ENCODE measurements at places on chromosomes 11 and 22.

DNA sequence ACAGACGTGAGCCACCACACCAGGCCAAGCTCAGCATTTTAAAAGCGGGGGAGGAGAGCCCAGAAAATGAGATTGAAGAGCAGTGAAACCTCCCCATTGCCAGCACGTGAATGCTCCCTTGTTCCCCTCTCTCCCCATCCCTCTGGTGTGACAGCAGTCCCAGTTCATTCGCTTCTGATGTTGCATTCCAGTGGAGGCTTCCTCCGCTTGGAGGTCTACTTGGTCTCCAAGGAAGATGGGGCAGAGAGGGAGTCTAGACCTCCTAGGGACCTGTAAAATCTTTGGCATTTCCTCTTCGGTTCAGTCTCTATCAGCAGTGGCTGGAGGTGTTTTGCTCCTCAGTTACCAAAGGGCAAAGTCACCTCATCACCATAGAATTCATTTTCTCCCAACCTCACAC, 30.2 kb upstream of the EP300 start:
- DNase-seq: no peak

GRCh38 chr22:50218996-50219727, 18.4 kb downstream of the SELENOO start:
- no peak for DNase-seq

DNA sequence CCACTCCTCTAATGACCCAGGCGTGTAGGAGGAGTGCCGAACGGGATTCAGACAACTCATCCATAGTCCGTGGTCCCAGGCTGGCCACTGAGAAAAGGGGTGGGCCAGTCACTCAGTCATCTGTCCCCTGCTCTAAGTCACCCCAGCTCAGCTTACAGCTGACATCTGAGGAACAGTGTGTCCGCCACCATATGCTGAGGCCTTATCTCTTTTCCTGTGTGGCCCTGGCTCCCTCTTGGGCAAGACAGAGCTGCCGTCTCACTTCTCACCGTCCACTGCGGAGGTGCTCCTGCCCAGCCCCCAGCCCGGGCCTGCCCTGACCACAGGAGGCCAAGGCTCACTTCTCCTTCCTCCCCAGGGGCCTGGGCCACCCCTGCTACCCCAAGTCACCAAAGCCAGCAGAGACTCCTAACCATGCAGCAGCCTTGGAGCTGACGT, 6.8 kb downstream of the CCDC86 start:
- no peak for DNase-seq

- DNase-seq: no peak
Measured at GRCh38 chr11:79371152-79371551, 69.7 kb downstream of the TENM4 start.

DNA sequence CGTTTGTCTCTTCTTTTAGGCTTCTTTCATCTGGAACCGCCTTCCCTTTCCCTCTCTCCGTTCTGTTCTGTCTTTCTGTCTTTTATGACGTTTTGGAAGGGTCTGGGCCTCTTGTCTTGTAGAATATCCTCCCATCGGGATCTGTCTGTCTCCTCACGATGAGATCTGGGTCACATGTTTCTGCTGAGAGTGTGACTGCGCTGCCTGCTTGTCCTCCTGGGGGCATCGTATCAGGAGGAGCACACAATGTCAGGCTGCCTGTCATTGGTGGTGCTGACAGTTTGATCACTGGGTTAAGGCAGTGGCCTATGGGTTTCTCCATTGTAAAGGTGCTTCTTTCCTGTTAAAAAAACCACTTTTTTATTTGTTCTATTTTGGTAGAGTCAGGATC, 60.4 kb upstream of the PARVG start:
- no peak for DNase-seq

DNA sequence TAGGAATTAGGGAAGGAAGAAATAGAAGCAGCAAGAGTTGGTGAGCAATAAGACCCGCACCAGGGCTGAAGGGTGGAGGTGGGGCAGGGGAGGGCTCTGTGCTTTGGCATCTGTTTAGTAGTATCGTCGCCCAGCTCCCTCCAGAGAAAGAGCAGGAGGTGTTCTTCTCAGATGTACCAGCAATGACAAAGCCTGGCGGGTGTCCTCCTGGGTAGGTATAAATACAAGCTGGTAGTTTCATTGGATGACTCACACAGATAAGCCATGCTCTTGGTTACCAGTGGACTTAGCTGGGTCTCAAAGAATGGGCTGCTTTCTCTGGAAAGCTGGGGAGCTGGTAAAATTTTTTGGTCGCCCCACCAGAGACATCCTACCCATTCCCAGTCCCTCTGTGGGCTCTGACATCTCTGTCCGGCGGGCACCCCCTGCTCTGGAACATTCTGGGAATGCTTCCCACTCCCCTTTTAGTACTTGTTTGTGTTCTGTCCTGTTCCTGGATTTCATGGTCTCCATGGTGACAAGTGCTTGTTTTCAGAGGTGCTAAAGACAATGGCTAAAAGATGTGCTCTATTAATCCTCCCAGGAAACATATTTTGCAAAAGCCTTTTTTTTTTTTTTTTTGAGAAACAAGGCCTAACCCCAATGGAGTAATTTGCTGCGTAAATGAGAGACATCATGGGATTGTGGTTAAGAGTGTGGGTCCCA, 15.4 kb upstream of the TUBA8 start:
- no peak for DNase-seq

DNA sequence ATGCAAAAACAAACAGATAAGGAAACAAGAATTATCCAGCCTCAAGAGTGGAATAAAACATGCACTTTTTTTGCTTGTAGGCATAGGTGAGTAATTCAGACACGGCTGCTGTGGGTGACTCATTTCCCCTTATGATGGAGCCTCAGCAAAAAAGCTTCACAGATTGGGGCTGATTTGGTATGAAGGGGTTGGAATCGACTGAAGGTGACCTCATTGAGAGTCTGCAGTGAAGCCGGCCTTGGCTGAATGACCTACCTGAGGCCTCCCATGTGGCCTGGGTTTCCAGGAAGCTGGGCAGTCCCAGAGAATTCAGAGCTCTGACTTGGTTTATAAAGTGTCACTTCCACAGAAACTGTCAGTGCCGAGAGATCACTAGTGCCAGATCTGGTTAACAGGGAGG, 34.2 kb upstream of the VPREB1 start:
- peak; percentile 81 for DNase-seq

DNA sequence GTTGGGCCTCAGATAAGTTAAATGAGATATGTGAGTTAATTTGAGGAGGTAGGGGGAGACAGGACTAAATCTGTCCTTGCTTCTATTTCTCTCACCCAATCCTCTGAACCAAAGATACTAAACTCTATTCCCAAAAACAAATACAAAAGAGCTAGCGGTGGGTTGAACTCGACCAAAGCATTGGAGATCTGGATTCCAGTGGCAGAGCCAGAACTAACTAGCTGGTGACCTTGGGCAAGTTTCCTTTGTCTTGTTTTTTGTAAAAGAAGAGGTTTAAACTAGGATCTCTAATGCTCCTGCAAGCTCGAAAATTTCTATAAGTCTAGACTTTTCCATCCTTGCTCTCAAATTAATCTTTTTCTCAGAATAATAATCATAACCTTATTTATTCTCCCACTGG, 1.5 kb downstream of the ME3 start:
- DNase-seq: no peak

DNA sequence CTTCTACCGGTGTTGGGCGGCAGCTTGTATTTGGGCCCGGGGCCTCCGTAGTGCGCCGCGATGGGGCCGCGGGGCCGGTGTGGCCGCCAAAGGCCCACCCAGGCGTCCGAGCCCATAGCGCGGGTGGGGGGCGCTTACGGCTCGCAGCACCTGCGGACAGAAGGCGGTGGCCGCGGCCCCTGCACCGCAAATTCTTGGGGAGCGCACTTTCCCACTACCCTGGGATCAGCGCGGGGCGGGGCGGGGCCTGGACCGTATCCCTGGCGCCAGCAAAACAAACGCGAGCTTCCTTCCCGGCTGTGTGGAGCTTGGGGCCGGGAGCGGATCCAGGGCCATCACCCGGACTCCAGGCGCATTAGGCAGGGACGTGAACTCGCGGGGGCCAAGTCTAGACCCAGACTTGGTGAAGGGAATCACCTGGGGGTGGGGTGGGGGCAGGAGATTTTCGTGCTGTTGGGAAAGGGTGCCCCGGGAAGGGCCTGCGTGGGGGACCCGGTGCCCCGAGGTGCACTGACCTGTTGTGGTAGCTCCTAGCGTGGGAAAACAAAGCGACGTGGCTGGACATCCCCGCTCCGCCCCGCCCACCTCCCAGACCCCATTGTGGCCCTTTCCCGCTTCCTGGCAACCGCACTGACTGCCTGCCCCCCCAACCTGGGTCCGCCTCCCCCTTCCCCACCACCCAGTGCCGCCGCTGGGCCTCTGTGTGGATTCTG, 2.3 kb upstream of the TYMP start:
- peak; percentile 67 for DNase-seq

DNA sequence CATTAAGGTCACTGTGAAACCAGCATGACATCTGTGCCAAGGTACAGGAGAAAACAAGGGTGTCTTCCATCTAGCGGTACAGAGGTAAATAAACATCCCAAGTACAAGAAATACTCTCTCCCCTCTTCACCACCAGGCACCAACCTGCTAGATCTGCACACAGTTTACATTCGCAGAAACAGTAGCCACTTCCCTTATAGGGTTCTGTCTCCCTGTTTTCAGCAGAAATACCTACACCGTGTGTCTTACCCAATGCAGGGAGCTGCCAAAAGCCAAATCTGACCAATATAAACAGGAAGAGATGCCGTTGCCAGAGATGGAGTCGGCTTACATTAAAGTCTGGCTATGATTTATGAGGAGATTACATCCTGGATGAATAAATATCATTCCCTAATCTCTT, 1.2 kb downstream of the SCN4B start:
- DNase-seq: no peak

GRCh38 chr11:61736310-61736709, 16.1 kb upstream of the MYRF start:
- DNase-seq: no peak

GRCh38 chr11:115499241-115499799, 4.9 kb downstream of the CADM1 start:
- DNase-seq: no peak

GRCh38 chr22:38504731-38505540, 1.2 kb downstream of the DDX17 start:
- peak; percentile 80 for DNase-seq

DNA sequence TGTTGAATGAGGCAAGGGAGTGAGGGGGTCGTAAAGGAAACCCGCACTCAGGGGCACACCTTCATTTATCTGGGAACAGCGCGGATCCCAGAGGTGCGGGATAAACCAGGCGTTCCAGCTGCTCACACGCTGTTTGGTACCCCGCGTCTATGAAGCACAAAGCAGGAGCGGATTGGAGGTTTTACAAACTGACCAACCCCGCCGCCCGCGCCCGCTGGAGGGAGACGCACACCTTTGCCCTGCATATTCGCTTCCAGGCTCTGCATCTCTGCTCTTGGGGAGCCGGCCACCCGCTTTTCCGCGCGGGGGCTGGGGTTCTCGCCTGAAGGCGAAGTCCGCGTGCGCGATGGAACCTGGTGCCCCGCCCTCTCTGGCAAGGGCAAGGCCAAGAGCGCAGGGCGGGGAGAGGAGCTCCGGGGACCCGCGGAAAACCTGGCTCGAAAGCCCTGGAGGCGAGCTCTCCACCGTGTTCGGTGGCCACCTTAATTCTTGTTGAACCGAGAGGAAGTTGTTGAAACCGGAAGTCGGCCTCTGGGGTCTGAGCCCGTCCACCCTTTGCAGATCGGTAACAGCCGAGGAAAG, 6.8 kb upstream of the ALX4 start:
- DNase-seq: no peak

DNA sequence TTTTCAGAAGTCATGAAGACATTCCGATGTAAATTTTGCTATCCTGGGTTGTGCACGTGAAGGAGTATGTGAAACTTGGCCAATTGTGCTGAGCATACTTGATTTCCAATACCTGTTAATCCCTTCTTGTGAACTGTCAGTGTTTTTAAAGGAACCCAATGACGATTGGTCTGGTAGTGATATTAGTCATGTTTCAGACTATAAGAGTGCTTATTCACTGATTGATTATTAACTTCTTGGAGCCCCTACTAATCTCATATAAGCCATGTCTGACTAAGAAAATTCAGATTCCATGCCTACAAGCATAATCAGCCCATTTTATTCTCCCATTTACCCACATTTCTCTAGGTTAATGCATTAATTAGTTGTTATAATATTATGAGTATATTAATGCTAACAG, 330.8 kb upstream of the MTNR1B start:
- DNase-seq: no peak

- no peak for DNase-seq
Measured at GRCh38 chr11:77596626-77597025, 6.9 kb downstream of the AQP11 start.

GRCh38 chr11:115049796-115050195, 371.5 kb downstream of the NXPE2 start:
- no peak for DNase-seq

- DNase-seq: no peak
Measured at GRCh38 chr11:70072461-70072860, 5.7 kb upstream of the ANO1 start.

DNA sequence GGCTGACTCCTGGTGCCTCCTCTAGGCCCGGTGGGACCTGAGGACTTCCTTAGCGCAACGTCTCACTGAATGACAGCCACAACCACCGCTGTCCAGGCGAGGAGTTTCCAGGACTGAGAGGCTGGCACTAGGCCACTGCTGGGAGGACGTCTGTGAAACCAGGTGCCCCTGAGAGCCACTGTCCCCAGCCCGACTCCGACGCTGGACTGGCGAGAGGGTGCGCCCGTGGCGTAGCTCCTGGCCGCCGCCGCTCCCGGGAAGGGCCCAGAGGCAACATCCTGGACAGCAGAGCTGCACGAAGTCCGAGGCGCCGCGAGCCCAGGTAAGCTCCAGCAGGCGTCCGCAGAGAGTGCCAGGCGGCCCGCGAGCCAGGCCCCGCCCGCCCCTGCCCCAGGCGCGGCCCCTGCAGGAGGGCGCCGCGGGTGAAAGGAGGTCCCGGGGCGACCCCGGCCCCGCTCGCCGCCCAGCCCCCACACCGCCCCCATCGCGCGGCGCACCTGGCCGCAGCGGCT, 525 bp downstream of the DGCR2 start:
- DNase-seq: peak; percentile 69

DNA sequence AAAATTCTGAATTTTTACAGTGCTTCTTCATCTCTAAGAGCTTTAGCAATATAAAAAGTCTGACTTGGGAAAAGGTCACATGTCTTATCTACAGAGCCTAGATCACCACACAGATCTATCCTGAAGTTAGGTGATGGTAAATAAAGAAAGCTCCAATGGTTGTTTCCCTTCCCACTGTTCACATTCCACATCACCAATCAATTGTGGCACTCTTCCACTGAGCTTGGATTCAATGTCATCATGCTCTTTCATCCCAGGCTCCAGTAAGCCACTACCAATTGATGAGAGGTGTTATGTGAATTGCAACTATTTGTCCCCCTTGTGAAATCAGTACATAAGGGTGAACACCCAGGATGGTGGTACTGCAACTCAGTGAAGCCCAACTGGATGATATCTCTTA, 47.8 kb downstream of the ALG9 start:
- no peak for DNase-seq

GRCh38 chr22:44202261-44202789, 21.6 kb downstream of the PARVG start:
- DNase-seq: no peak
